ENCODE measurements at places on chromosomes 3 and 15.

GRCh38 chr15:88238618-88239430, 17.7 kb downstream of the NTRK3 start:
- no peak for DNase-seq

GRCh38 chr3:118810499-118811035, 224.1 kb downstream of the IGSF11 start:
- no peak for DNase-seq

GRCh38 chr3:177013681-177014280, 183.5 kb downstream of the TBL1XR1 start:
- DNase-seq = no peak

- peak; percentile 18 for DNase-seq
Measured at GRCh38 chr15:74901612-74902063, 5.0 kb downstream of the FAM219B start.

GRCh38 chr3:125594125-125594524, 1.2 kb downstream of the OSBPL11 start:
- no peak for DNase-seq

- DNase-seq = no peak
Measured at GRCh38 chr15:38050529-38051448, 116.3 kb downstream of the TMCO5A start.

GRCh38 chr15:33182926-33183325, 11.6 kb downstream of the FMN1 start:
- DNase-seq = no peak

DNA sequence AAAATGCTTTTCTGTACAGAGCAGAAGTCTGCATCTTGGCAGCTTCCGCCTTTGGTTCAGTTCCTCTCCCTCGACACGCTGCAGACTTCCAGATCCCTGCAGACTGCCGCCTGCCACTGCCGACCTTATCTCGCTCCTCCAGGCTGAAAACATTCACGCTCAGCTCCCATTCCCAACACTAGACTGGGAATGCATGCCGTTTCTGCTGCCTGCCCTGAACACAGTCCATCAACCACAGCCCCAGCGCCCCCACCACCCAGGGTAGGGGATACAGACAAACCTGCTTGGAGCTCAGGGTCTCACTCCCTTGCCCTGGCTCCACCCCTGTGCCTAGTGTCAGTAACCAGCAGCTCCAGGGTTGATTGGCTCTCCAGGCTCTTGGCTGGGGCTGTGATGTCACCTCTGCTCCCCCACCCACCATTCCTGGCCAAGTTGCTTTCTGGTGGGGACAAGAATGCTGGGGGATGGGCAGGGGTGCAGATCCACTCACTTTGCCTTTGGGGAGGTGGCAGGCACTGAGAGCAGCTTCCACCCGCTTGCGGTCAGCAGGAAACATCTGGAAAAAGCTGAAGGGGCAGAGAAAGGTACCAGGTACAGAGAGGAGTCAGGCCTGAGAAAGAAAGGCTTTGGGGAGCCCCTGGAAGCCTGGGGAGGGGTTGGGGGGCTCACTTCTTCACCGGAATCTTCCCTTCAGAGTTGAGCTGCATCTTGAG, 6.1 kb downstream of the PLCB2 start:
- DNase-seq = no peak

- no peak for DNase-seq
Measured at GRCh38 chr15:69939513-69940440, 157.9 kb downstream of the TLE3 start.

- DNase-seq = no peak
Measured at GRCh38 chr3:178669022-178669601, 132.9 kb downstream of the KCNMB2 start.

DNA sequence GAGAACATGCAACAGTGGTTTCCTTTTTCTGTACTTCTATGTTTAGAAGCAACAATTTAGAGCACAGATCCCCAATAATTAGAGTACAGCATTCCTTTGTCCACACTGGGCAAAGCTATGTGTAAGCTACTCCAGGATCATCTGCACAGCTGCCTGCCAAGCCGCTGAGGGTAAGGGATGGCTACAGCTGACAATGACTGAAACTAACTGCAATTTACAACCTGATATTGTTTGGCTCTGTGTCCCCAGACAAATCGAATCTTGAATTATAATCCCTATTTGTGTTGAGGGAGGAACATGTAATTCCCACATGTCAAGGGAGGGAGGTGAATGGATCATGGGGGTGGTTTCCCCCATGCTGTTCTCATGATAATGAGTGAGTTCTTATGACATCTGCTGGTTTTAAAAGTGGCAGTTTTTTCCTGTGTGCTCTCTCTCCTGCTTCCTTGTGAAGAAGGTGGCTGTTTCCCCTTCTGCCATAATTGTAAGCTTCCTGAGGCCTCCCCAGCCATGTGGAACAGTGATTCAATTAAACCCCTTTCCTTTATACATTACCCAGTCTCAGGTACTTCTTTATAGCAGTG, 54.8 kb upstream of the TNFSF10 start:
- DNase-seq = no peak
